HS-5 (cell line): ENCODE measurements at places on chromosomes 1 and 21.

DNA sequence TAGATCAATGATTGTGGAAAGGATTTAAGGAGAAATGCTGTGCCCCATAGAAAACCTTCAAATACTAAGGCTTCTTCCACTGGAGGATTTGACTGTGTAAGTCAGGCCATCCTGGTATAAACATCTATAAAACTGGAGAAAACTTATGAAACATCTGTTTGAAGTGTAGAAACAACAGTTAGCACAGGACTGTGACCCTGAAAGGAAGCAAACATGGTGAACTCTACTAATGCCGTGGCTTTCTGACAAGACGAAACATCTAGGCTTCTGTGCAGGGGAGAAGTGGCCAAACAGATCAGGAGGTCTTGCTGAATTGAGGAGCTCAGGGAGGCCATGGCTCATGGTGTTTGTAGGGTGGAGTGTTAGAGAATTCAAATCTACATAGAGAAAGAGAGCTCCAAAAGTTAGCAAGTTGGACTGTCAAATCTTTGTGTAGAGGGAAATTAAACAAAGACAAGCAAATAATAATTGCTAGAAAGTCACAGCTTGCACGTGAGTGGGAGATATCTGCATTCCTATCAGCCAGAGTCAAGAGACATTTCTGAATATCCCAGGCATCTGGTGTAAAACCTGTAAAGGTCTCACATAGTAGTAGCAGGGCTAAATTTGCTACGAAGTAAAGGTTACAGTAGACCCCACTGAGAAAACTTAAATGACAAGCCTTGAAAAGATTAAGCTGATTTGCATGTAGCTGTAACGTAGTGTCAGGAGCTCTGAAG lies 566.8 kb upstream of the B3GALT2 start:
- no peak for DNase-seq

DNA sequence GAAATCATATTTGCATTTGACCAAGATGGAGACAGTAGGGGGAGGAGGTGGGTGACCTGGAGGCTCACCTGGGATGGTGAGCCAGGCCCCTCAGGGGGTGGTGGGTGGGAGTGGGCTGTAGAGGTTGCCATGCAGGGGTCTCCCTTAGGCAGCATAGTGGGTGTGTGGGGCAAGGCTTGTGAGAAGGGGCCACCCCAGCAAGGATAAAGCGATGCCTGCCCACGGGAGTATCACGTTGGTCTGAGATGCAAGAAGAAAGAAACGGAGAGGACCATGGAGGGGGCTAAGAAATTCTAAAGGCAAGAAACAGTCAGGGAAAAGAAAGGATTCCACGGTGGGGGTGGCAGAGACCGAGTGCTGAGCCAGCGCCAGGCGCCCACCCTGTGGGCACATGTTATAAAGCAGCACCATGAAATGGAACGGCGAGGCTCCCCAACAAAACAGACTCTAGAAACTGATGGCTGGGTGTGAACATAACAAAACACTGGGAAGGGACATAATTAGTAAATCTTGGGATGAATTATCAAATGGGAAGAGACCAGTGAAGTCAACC lies 11.7 kb upstream of the C2CD2 start:
- DNase-seq = no peak

DNA sequence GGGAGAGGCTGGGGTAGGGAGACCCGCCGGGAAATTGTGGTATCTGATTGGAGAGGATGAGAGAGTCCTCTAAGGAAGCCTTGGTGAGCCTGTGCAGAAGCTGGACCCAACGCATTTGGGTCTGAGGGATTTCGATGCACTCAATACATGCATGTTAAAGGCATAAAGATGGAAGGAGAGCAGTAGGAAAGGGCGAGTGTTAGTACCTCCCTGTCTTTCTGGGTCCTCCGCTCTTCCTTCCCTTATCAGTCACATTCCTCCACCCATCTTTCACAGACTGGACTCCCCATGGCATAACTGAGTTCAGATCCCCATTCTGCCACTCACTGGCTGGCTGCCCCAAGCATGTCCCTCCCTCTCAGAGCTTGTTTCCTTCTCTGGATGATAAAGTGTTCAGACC lies 7.3 kb downstream of the RGS16 start:
- no peak for DNase-seq

DNA sequence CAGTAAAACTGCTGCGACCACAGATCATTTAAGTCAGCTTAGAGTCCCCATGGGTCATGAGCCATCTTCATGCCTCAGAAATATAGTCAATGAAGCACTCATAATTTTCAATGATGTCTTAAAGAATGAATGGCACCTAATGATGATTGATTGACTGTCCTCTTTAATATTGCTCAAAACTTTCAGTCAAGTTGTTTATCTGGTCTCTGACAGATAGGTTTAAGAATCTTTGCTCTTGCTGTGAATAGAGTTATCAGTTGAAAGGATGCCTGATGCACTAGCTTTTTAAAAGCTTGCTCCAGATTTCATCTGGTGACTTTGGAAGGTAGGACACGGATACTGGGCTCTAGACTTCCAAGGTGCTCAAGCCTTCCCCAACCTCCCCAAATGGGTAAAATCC lies 45.1 kb downstream of the COLGALT2 start:
- DNase-seq = no peak

- DNase-seq = peak; percentile 8
Observed at GRCh38 chr1:231240531-231240882, 505 bp upstream of the GNPAT start.

DNA sequence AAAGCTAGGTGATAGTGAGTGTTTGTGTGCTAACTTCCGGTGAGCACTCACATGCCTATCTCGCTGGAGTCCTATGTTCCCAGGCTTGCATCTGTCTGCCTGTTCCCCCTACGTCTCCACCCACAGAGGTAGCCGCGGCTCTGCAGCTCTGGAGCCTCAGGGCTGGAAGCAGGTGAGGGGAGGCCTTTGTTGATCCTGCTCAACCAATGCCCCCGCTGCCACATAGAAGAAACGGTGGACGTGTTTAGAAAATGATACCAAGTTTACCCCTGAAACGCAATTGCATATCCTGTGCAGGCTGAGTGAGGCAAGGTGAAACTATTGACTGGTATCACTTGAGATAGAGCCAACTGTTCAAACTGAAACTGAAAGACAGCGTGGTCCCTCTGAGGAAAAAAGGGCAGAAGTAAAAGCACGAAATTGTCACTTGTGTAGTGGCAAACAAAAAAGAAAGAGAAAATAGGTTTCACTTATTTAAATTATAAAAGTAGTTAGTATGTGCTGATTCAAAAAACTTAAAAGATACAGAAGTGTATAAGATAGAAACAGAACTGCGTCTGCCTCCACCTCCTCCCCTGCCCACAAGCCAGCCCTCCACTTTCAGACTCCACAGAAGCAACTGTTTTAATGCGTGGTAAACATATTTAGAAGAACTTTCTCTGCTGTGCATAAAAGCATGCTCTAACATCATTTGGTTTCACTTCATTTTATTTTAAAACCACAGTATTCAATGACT lies 38.6 kb upstream of the ETS2 start:
- DNase-seq = no peak

GRCh38 chr1:7519861-7520395 lies 251.2 kb upstream of the VAMP3 start:
- no peak for DNase-seq

- no peak for DNase-seq
Observed at GRCh38 chr1:230916587-230917283, 48.4 kb upstream of the C1orf198 start.

GRCh38 chr1:244304156-244304555 lies 147.6 kb downstream of the ADSS2 start:
- DNase-seq = no peak

DNA sequence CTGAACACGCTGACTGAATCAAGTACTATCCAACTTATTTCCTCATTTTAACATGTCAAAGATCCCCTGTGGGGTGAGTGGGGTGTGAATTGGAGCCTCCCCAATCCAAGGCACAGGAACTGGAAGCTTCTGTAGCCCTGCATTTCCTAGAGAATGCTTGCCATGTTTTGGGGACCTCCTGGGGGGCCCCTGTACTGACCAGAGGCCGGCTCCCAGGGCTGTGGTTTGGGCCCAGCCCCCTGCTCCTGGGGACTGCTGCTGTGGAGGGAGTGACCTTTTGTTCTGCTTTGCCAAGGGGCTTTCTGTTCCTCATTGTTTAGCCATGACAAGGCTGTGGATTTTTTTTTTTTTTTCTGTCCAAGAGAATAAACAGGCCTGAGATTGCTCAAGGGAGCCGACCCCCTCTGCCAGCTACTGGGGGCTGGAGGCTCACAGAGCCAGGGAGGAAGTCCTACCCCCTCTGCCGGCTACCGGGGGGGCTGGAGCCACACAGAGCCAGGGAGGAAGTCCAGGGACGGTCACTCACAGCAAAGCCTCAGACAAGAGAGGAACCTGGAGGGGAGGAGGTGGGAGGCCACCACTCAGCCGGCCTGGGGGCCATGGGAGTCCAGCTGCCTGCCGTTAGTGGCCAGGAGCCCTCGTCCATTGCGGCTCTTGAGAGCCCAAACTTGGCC lies 17.4 kb downstream of the TNFRSF1B start:
- no peak for DNase-seq

DNA sequence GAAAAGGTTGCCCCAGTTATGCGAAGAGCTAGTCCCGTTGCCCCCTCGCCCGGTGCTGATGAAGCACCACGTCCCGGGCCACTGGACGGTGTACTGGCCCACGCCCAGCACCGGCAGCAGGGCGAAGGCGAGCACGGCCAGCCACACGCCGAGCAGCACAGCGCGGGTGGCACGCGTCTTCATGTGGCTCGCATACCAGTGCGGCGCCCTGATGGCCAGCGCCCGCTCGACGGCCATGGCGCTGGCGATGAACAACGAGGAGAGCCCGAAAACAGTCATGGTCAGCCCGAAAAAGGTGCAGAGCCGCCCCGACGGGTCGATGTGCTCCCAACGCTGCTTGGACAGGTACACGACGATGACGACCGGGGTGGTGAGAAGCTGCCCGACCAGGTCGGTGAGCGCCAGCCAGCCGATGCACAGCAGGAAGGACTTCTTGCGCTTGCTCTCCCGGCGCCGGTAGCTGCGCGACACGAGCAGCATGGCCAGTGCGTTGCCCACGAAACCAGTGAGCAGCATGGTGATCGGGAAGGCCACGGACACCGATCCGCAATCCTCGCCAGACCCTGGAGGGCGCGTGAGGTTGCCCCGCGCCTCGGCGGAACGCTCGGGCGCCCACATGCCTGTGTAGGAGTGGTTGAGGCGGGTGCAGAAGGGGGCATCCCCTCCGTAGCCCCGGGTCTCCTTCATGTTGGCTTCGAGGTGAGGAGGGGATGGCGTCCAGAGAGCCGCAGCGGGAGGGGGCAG lies 553 bp downstream of the PTGER3 start:
- DNase-seq = no peak

DNA sequence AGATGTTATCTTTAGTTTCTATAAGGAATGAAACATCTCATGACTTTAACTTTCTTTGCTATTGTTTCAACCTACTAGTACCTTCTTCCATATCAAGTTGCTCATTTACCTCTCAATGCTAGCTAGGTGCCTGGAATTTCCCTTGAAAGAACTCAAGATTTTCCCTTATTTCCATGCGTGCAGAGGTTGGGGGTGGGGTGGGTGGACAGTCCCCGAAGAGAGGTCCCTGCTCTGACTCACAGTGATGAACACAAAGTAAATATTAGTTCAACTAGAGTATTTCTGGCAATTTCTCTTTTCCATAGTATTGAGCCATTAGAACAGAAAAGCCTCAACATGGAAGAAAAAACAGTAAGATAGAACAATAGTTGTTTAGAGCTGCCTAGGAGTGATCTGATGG lies 239.0 kb upstream of the ZP4 start:
- no peak for DNase-seq

GRCh38 chr1:22318279-22318981 lies 133.2 kb upstream of the ZBTB40 start:
- DNase-seq = no peak

- no peak for DNase-seq
Observed at GRCh38 chr1:2438038-2438437, 25.7 kb upstream of the PEX10 start.

DNA sequence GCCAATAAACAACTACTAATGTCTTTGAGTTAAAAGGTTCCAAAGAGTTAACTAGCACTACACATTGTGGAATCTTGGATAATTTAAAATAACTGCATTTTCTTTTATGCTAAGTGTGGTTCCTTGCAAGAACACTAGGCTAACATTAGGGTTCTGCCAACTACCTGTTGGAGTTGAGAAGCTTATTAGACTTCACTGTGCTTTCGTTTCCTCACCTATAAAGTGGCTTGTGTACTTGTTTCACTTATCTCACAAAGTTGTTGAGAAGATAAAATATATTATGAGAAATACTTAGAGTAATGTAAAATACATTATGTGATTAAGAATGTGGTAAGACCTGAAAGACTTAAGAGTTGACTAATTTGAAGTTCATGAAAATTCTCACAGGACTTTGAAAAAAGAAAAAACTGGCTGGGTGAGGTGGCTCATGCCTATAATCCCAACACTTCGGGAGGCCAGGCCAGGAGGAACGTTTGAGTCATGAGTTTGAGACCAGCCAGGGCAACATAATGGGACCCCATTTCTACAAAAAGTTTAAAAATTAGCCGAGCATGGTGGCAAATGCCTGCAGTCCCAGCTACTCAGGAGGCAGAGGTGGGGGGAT lies 5.6 kb upstream of the RRAGC start:
- no peak for DNase-seq

DNA sequence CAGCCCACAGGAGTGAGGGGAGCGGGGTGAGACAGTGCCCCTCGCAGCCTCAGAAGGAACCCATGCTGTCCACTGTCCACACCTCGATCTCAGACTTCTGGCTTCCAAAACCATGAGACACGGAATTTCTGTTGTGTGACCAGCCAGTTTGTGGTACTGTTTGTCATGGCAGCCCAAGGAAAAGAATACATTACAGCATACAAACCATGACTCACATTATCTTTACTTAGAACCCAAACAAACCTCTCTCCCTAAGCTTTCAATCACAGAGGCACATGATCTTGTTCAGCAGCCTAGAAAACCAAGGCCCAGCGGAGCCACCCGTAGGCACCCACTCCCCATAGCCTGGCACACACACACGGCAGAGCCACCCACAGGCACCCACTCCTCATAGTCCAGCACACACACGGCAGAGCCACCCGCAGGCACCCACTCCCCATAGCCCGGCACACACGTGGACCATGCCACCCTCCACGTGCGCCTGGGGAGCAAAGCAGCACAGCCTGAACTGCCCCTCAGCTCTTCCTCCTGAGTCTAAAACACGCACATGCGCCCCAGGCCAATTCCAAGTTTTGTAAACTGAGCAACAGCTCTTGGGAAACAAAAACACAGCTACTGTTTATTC lies 458 bp upstream of the KRTAP10-4 start:
- DNase-seq = no peak

- no peak for DNase-seq
Observed at GRCh38 chr1:165635329-165635728, 4.3 kb downstream of the MGST3 start.

DNA sequence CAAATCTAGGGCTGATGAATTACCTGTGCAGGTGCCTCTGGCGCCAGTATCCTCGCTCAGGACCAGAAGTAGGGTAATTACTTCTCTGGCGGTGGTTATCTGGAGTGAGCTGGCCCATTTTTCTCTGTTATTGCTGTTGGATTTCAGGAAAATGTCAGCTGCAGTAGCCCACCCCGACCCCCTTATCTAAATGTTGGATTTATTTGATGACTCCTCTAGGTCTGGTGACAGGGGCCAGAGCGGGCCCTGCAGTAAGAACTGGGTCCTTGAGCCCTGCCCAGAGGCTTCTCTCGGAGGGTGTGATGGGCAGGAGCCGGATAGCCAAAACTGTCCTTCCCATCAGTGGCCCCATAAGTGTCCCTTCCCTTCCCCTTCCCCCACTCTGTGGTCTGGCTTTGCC lies 384.3 kb downstream of the PTPRU start:
- DNase-seq = no peak
